Stimulated activated CD8-positive, alpha-beta memory T cell treated with anti-CD3 and anti-CD28 coated beads, Interleukin-4, amount 100 ng/mL, for 1 hour (primary cell): ENCODE measurements at places on chromosomes 16 and 17.

DNA sequence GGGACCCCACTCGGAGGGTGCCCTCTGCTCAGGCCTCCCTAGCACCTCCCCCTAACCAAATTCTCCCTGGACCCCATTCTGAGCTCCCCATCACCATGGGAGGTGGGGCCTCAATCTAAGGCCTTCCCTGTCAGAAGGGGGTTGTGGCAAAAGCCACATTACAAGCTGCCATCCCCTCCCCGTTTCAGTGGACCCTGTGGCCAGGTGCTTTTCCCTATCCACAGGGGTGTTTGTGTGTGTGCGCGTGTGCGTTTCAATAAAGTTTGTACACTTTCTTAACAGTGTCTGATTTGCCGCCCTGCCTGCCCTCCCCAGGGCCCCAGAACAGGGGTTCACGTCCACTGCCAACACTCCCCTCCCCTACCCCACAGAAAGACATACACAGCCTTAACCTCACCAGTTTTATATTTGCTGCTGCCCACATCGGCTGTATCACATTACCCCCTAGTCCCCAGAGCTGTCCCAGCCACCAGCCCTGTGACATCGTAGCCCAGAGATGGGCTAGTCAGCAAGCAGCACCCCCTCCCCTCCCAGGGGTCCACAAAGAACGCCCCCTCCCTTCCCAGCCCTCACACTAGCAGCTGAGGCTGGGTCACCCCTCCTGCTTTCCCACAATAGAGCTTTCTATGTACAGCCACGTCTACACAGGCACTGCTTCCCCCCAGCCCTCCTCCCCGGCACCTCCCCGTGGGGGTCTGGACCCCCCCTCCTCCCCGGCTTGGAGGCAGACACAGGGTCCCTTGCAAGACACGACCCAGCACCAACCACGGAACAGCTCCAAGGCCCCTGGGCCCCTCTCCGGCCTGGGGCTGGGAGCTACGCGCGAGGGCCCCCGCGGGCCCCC, 7.9 kb downstream of the GRN start:
- DNase-seq: no peak

DNA sequence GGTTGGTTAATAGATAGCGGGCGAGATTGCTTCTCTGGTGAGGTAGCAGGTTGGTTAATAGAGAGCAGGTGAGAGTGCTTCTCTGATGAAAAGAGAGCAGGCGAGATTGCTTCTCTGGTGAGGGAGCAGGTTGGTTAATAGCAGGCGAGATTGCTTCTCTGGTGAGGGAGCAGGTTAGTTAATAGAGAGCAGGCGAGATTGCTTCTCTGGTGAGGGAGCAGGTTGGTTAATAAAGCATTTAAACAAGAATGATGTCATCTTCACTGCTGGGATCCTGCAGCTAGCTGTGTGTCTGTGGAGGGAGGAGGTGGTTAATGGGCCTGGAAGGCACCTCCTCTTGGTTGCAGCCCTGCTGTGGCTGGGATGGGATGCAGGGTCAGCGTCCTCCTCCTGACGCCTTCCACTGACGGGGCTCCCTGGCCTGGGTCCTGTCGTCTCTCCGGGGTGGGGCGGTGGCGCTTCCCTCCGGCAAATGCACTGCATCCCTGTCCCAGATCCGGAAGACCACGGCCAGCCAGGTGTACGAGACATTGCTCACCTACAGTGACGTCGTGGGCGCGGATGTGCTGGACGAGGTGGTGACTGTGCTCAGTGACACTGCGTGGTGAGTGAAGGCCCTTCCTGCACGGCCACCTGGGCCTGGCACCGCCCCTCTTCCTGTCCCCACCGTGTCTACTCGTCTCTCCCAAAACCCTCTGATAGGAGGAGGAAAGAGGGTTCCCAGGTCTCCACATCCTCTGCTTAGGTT, 99.2 kb upstream of the ZNF750 start:
- no peak for DNase-seq

DNA sequence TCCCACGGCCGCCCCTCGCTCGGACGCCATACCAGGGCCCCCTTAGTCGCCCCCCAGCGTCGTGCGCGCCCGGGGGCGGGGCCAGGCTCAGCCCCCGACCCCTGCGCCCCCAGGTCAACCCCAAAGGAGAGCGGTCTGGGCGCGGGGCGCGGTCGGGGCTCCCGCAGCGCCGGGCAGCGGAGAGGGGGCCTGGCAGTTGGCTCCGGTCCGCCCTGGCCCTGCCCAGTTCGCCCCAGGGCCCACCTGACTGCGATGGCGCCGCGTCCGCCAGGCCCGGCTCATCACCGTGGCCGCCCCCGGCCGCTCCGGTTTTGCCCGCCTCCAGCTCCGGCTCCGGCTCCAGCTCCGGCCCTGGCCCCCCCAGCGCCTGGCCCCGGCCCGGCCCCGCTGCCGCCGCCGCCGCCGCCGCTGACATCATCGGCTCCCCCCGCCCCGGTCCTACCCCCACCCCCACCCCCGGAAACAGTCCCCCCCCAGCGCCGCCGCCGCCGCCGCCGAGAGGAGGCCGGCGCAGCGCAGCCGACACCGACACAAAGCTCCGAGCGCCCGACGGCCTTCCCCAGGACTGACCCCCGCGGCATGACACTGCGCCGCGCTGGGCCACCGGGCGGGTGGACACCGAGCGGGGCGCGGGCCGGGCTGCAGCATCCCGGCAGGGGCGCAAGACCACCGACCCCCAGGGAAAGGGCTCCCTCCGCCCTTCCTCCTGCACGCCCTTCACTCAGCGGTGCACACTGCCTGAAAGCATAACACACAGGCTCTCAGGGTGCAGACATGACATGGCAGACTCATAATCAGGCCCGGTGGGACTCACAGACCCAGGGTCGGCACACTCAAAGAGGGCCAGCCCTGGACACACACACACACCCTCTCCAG, at the start of gene ZBTB4:
Gene ZBTB4, minus strand, starts transcription at position 419 of the 876 bp plus-strand sequence. CDS start 12,830 bp downstream, outside the sequence.
- peak; percentile 55 for DNase-seq

DNA sequence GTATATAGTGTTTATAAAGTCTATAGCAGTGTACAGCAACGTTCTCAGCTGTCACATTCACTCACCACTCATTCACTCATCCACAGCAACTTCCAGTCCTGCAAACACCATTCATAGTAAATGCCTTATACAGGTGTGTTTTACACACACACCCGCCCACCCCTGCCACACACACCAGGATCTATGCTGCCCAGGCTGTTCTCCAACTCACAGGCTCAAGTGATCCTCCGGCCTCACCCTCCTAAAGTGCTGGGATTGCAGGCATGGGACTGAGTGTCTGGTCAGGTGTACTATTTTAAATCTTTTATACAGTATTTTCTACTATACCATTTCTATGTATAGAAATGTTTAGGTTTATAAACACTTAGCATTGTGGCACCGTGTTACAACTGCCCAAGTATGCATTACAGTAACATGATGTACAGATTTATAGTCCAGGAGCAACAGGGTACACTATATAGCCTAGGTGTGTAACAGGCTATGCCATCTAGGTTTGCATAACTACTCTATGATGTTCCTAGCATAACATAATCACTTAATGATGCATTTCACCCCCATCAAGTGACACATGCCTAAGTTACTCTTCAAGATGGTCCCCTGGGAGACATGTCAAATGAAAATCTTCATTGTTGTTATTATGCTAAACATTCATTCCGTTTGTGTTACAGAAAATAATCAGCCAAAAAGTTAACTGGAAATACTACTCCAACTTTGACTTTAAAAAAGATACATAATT, 42.5 kb downstream of the CREBBP start:
- DNase-seq: no peak

DNA sequence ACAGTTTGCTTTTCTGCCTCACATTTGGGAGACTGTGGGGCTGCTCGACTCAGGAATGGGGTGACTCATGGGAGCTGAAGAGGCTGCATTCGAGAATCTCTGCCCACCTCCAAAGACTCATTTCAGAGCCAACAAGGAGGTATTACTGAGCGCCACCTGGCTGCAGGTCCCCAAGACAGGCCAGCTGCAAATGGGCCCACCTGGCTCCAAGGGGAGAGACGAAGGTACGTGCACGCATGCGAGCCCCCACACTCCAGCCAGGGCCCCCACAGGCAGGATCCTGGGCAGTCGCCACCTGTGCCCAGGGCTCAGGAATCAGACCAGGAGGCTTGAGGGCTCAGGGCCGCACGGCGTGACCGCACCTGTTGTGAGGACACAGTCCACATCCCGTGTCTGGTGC, 6.0 kb downstream of the HAGHL start:
- no peak for DNase-seq

DNA sequence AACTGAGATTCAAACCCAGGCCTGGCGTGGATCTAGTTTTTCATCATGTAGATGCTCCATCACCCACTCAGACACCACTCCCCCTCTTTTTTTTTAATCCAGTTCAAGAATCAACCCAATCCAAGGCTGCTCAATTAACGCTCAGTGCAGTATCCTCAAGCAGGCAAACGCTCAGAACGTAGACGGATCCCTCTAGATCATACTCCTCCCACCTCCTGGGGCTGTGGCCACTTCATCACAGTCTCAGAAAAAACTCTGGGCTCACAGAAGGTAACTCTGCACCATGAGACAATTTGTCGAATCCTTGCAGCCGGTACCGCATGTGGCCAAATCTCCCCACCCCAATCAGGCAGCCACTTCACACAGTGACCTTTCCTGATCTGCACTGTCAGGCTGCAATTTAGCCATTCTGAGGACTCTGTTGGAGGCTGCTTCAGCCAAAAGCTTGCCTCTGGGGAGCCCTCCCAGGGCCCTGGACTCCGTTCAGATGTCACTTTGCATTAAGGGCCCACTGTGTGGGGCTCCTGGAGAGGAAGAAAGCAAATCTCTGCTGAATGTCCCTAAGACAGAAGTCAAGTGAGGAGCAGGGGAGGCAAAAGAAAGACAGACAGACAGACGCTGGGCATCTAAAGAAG, 183.5 kb downstream of the XYLT1 start:
- no peak for DNase-seq

DNA sequence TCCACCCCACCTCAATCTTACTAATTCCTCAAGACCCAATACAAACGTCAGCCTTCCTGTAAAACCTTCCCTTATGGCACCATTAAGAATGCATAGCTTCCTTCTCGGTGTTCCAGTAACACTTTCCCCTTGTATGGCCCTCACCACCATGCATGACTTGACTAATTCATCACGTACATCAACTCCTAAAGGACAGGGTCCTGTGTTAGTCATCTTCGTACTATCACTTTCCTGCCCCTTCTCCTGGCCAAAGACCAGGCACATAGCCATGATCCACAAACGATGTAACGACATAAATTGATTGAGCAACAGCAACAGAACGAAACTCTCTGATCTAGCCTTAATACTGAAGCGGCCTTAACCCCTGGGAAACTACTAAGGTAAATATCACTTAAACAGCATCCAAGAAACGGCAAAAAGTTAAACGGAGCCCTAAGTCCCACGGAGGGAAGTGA, 612 bp downstream of the PSMD12 start:
- no peak for DNase-seq

- no peak for DNase-seq
These were observed 12.8 kb downstream of the DDX19A start for GRCh38 chr16:70359552-70359951.

GRCh38 chr17:79834565-79835469, 4.4 kb downstream of the CBX4 start:
- DNase-seq: no peak

GRCh38 chr17:79608624-79608959, 2.3 kb downstream of the RBFOX3 start:
- no peak for DNase-seq
